ENCODE measurements at places on chromosomes 16 and 17.

DNA sequence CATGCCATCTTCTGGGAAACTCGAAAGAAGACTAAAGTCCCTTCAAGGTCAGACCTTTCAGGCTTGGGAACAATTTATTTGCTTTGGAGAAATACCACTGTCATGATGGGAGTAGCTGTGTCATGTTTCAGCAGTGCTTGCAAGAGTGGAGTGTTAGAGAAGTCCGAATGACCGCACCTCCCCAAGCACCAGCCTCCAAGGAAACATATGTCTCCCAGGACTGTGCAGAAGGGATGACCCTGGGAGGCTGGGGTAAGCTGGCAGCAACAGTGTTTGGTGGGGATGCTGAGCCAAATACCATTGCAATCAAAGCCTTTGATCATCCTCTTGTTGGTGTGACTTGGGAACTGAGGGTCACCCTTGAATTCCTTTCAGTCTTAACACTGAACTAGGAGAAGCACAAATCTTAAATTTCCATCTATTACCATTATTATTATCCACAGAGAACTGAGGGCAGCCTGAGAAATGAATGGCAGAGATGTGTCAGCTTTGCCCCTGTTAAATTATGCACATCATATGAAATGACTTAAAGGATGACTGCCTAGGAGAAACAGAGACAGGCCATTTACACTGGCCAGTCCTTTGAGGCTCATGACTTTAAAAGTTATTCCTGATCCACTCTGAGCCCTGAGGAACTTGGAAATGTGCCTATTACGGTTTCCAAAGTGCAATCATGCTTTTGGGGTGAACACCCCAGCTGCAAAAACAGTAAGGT is 244.9 kb downstream of the CA10 start:
- DNase-seq: no peak

DNA sequence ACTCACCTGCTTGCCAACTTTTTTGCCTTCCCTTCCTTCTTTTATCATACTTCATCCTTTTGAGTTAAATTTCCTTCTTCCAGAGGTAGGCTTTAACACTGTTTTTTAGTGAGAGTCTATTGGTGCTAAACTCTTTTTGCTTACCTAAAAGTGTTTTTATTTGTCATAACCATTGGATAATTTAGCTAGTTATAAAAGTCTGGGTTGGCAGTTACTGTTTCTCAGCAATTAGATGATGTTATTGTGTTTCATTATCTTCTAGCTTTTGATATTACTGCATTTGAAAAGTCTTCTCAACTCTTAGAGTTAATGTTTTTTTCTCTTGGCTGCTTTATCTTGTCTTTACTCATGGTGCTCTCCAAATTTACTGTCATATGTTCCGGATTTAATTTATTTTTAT is 22.6 kb downstream of the ZNRF1 start:
- DNase-seq: no peak

DNA sequence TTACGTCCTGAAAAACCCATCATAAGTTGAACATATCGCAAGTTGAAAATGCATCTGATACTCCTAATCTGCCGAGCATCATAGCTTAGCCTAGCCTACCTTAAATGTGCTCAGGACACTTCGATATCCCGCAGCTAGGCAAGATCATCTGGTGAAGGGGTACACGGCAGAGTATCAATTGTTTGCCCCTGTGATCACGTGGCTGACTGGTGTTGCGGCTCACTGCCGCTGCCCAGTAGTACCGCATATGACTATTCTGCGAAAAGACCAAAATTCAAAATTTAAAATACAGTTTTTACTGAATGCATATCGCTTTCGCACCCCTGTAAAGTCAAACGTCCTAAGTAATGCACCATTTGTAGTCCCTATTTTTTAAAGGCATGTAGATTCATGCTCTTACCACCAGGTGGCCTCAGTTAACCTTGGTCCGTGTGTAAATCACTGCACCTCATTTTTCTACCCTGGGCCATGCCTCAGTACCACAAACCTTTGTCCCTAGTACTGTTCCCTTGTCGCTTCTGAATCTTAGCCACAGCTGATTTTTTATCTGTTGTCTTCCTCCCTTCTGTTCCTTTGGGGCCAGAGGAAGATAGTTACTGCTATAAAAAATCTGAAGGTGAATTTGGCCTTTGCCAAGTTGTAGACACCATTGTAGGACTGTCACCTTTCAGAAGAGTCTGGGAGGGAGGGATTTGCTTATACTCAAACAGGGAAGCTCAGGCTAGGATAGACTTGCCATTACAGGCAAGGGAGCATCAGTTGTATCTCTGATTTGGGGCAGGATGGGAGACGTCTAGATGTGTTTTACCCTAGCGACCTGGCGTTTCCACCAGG is 34.4 kb downstream of the WWP2 start:
- DNase-seq: peak; percentile 31

DNA sequence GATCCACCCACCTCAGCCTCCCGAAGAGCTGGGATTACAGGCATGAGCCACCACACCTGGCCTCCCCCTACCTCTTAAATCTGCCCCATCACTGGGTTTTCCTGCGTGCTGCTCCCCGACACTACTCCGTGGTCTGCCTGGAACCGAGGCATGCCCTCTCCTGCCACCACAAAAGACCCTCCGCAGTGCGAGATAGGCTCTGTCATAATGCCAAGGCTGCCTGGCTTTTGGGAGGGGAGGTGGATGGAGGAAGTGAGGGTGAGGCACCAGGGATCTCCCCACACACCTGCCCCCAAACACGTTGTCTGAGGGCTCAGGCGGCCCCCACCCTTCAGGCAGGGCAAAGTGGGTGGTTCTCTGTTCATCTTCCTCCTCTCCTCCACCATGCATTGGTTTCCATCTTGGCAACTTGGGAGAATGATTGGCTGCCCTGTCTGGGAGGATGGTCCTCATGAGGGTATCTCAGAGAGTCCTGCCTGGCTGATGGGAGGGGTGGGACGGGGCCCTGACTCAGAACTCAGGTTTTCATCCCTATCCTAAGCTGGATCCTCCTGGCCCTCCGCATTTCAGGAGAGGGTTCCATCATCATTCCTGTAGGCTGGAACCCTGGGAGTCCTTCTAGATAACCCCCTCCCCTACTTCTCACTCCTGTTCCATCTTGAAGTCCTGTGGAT is 23.2 kb downstream of the IGFBP4 start:
- no peak for DNase-seq

DNA sequence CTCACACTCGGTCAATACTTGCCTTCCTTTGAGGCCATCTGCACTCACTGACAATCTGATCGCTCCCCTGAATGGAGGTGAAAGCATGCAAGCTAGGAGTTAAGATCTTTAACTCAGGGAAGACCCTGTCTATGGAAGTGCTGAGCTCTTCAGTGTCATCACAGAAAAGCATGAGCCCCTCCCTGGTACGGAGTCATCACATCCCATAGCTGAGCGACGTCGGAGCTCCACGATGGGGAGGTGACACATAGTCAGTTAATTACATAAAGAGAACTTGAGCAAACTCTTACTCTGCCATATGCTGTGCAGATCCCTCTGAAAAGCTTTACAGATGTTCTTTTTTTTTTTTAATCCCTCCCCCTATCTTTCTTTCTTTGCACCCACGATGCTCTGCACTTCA is 463.2 kb downstream of the WWOX start:
- no peak for DNase-seq

- no peak for DNase-seq
These were observed 7.3 kb upstream of the VEZF1 start for GRCh38 chr17:57995076-57995956.

GRCh38 chr17:77132411-77133086 is 8.2 kb upstream of the SEC14L1 start:
- no peak for DNase-seq

DNA sequence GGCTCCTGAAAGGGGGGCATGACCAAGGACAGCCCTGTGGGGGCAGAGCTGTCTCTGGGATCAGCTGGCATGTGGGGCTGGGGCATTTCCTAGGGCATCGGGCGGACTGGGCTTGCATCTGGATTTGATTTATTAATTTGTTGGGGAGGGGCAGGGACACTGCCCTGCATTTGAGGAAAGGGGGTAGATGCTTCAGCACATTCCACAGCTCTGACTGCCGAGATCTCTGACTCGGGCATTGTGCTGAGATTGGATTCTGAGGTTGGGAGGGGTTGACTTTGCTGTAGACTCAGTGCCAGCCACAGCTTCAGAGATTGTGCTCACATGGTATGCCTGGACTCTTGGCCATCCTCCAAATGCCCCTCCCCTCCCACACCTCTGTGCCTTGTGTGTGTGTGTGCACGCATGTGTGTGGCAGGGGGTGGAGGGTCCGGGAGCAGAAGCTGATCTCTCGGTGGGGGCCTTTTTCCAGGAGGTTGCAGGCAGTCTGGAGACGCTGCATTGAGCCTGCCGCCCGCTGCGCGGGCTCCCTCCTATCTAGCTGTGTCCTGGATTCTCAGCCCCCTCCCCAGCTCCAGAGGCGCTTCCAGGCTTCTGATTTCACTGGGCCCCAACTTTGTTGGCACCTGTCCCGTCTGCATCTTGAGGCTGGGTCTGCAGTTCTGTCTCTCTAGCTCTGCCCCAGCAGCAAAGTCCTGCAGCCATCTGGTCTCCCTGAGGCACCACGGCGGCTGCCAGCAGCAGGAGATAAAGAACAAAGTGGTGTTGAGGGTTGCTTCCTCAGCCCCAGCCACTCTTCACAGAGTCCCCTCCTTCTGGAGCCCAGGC is 14.9 kb downstream of the IGFBP4 start:
- DNase-seq: peak; percentile 64

GRCh38 chr17:30567231-30568116 is 90.3 kb downstream of the GOSR1 start:
- no peak for DNase-seq

GRCh38 chr17:15038656-15039055 is 226.5 kb downstream of the PMP22 start:
- DNase-seq: no peak
